Activated CD4-positive, alpha-beta T cell treated with anti-CD3 and anti-CD28 coated beads, Interleukin-2, amount 10 ng/mL, durations not matched to agents 7 days and 5 days (primary cell): ENCODE measurements at places on chromosomes 1 and 21. TPM values are rescaled to one million over a fixed set of nuclear protein-coding genes. Genes with fewer than 3 reads are reported as not detected.

GRCh38 chr1:245990315-245991022 is 516.6 kb downstream of the SMYD3 start:
- no peaks in the 10 kb centered on the region for H3K36me3 ChIP-seq
- H3K27ac ChIP-seq = no peak overlapping the region
- H3K4me3 ChIP-seq = no peak overlapping the region
- no peaks in the 10 kb centered on the region for H3K27me3 ChIP-seq
- no peaks in the 10 kb centered on the region for H3K4me1 ChIP-seq

- no peak overlapping the region for H3K4me3 ChIP-seq
- no peaks in the 10 kb centered on the region for H3K27me3 ChIP-seq
- H3K27ac ChIP-seq = no peak overlapping the region
- no peak for DNase-seq
Measured at GRCh38 chr1:162736633-162737067, 53.9 kb upstream of the HSD17B7 start.

DNA sequence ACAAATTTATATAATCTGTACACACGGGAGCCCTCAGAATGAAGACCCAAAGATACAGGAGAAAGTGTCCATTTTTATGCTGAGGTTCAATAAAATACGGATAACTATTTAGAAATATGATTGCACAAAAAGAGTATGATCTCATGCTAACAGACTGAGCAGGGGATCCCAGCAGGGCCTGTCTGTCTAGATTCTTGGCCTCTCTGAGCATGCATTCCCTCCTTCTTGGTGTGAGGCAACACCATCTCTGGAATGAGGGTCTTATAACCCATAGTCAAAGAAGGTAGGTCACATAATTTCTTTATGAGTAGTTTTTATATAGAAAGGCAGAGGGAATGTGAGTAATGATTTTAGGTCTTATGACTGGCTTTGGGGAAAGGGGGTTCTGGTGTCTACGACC is 5.4 kb downstream of the PRMT6 start:
- no peak overlapping the region for H3K4me3 ChIP-seq
- H3K36me3 ChIP-seq = peaks cover 17% of the 10 kb centered on the region
- no peak for DNase-seq
- no peaks in the 10 kb centered on the region for H3K27me3 ChIP-seq
- H3K27ac ChIP-seq = no peak overlapping the region

The HSF2BP gene
- total RNA-seq = 0.72 TPM

The PDC gene
- not detected for total RNA-seq
